ENCODE measurements at places on chromosomes 16 and 17.
A peak's percentile ranks its signal among the peaks of the same experiment; 100 is the strongest.

- no peak for DNase-seq
These were observed 218.5 kb upstream of the CIBAR2 start for GRCh38 chr16:85330694-85331188.

DNA sequence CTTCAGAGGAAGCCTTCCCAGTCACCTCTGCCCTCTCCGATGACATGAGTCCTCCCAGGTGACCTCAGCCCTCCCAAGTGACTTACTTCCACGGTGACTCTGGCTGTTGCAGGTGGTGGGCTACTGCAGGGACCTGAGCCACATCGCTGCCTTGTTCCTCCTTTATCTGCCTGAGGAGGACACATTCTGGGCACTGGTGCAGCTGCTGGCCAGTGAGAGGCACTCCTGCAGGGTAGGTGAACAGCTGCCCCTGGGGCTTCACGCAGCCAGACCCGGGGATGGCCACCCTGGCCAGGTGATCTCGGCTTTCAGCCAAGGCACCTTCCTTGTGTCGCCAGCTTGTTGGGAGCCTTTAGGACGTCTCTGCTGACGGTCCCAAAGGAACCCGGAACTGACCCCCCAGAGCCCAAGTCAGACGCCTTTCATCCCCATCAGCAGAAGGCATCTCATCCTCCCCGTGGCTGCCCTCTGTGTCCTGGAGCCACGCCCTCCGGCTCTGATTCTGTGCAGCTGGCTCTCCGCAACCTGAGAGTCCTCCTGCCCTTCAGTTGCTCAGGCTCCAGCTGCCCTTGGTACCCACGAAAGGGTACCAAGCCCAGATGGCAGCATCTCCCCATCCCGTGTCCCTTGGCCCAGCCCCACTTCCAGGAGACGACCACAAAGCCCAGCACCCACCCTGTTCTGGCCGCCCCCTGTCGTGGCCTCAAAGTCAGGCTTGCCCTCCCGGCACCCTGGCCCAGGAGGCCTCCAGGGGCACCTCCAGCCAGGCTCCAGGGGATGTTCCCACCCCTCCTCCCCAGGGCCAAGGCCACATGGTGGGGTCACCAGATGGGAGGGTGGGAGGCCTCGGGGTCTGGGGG lies 81.7 kb downstream of the GOSR1 start:
- no peak for DNase-seq

DNA sequence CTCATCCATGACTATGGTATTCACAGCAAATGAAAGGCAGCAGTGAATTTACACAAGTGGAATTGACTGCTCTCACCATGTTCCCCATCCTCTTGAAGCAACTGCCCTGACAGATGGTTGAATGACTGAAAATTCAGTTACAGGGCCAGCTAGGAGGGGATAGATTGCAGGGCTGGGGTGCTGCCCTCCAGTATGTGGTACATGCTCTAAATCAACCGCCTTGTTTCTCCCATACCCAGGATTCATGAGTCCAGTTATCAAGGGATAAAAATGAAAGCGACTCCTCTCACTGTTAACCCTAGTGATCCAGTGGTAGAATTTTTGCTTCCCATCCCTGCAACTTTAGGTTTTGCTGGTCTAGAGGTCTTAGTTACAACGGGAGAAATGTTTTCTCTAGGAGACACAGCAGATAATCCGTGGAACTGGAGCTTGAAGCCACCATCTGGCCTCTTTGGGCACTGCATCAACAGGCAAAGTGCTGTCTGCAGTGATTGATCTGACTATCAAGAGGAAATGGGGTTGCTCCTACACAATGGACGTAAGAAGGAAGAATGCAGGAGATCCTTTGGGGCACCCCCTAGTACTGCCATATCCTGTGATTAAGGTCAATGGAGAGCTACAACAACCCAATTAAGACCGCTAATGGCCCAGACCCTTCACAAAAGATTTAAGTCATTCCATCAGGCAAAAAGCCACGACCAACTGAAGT lies 32.0 kb downstream of the SCPEP1 start:
- DNase-seq, result peak; percentile 3

DNA sequence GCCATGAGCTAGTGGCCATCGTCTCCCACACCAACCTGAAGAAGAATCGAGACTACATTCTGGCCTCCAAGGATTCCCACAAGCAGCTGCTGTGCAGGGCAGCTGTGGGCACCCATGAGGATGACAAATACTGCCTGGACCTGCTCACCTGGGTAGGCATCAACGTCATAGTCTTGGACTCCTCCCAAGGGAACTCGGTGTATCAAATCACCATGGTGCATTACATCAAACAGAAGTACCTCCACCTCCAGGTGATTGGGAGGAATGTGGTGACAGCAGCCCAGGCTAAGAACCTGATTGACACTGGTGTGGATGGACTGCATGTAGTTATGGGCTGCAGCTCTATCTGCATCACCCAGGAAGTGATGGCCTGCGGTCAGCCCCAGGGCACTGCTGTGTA lies 70.2 kb downstream of the GRIN2A start:
- DNase-seq, result no peak

GRCh38 chr17:284676-285355 lies 67.8 kb downstream of the RPH3AL start:
- no peak for DNase-seq

- no peak for DNase-seq
These were observed 434.0 kb upstream of the MON1B start for GRCh38 chr16:76756951-76757350.

- DNase-seq, result no peak
These were observed 663 bp upstream of the GINS2 start for GRCh38 chr16:85689285-85689949.

DNA sequence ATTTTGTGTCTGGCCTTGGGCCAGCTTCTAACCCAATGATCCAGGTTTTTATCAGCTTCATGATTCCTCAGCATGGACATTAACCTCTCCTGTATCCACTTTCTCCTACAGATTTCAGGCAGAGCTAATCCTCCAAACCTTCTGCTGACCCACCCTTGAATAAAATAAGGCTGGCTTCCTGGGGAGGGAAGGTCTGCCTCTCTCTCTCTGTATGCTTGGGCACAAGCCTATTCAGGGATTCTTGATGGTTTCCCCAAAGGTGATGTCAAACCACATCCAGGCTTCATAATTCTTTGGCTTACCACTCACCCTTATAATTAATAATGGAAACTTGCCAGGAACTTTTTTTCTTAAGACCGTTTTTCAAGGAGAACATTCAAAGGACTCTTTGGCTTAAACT lies 240.1 kb downstream of the UTP18 start:
- DNase-seq, result no peak

- DNase-seq, result no peak
These were observed 37.5 kb upstream of the PHB1 start for GRCh38 chr17:49452201-49452600.

GRCh38 chr16:21279501-21279900 lies 1.4 kb upstream of the CRYM start:
- DNase-seq, result no peak

- DNase-seq, result no peak
These were observed 8.2 kb upstream of the MARCHF10 start for GRCh38 chr17:62816282-62816839.

DNA sequence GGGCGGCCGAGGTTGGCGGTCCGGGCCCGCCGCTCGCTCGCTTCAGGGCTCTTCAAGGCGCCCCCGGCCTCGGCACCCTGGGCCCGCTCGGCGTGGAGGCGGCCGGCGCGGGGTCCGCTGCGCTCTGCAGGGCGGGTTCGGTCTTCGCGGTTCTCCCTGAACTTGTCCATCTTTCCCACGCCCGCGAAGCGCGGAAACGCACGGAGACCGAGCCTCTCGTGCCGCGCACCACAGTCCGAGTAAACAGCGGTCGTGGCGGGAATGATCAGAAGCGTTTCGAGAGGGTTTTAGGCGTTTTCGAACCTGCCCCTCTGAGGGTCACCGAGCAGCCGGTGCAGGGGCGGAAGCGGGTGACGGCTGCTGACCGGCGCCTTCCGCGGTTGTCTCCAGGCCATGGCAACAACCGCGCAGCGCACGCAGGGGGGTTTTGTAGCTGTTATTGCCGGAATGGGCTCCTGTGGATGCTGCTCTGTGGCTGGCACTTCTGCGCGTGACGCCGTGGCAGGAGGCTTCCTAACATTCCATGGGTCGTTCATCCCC lies 414 bp downstream of the NARF start:
- no peak for DNase-seq

All from stimulated activated CD8-positive, alpha-beta memory T cell treated with anti-CD3 and anti-CD28 coated beads, Interleukin-15, amount 100 ng/mL, for 4 hours (primary cell).